ENCODE measurements at places on chromosomes 3 and 15.

- no peak for DNase-seq
Measured at GRCh38 chr3:74648107-74648506, 33.6 kb upstream of the CNTN3 start.

GRCh38 chr3:159850481-159850880 is 138.2 kb upstream of the IL12A start:
- DNase-seq = no peak

DNA sequence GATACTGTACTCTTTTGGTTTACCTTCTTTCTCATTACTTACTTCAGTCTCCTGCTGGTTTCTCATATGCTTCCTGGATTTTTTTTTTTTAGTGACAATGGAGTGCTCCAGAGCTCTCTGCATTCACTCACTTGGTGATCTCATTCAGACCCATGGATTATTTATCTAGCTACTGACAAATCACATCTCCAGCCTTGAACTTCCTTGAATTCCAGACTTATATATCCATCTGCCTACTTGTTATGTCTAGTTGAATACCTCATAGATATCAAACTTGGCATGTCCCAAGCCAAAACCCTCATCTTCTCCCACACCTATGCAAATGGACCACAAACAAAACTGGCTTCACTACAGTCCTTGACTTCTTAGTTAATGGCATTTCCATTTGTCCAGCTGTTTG is 234.7 kb upstream of the ZPLD1 start:
- no peak for DNase-seq

GRCh38 chr3:74611206-74611605 is 3.3 kb downstream of the CNTN3 start:
- DNase-seq = no peak

DNA sequence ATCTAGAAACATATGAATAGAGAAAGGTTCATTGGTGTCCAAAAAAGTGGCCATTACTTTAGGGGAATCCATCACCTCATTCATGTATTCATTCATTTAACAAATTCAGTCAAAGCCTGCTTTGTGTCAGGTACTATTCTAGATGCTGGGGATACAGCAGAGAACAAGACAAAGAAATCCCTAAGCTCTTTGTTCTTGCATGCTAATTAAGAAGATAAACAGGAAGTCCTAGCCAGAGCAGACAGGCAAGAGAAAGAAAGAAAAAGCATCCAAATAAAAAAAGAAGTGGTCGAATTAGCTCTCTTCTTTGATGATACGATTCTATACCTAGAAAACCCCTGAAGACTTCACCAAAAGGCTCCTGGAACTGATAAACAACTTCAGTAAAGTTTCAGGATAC is 12.4 kb upstream of the ZMAT3 start:
- no peak for DNase-seq

DNA sequence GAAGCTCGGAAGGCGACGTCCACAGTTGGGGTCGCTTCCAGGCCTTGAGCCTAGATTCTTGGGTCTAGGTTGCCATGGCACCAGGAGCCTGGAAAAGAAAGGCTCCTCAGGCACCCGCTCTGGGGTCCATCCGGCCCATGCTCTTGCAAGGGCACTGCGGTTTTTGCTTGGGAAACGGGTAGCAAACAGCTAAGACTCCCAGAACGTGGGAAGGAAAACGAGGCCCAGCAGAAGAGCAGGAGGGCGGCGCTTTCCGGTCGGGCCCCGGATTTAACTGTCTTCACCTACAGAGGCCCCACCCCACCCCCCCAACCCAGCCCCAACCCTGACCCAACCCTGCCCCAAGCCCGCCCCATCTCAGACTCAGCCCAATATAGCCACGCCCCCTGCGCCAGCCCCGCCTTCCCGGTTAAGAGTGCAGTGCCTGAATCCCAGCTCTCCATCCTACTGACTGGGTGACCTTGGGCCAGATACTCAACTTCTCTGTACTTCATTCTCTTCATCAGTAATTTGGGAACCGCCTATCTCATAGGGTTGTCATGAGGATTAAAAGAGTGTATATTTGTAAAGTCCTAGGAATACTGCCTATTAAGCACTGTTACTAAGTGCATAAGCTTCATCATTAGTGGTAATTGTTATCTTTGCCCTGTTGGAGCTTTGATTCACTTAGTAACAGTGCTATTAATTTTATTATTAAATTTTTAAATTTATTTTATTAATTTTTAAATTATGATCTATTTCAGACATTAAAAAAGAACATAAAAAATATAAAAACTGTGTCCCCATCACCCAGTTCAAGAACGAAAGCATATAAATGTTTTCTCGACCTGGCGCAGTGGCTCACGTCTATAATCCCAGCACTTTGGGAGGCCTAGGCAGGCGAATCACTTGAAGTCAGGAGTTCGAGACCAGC is 28.4 kb upstream of the SMAD6 start:
- DNase-seq = no peak

DNA sequence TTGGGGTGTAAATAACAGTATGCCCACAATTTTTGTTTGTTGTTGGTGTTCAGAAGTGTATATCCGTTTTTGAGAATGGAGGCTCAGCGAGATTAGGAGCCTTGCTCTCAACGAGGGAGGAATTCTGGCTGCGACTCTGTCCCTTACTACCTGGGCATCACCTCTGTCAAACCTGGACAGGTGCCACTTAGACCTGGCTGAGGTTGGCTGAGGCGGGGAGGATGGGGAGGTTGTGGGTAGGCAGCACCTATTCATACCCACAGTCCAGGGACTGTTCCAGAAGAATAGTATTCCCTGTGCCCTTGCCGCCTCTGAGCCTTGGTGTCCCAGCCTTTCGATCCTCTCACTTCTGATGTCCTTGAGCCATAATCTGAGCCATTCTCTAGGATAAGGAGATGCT is 99.9 kb downstream of the LINGO1 start:
- DNase-seq = no peak

DNA sequence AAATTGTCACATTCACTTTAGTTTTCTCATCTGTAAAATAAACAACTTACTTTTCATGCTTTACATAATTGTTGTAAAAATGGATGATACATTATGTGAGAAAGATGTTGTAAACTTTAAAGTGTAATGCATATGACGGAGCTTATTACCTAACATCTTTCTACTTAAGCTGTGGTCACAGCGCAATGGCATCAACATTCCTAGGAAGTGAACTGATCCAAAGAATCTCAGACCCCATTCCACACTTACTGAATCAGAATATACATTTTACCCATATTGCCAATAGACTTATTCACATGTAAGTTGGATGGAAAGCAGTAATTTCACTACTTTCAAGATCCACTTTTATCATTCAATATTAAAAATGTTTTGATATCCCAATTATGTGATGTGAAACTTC is 497.5 kb downstream of the FGF12 start:
- DNase-seq = no peak

GRCh38 chr3:68878322-68878721 is 54.0 kb downstream of the TAFA4 start:
- no peak for DNase-seq

GRCh38 chr15:58553365-58553918 is 121.7 kb downstream of the LIPC start:
- DNase-seq = no peak

GRCh38 chr3:158018462-158018861 is 87.8 kb downstream of the SHOX2 start:
- DNase-seq = no peak

DNA sequence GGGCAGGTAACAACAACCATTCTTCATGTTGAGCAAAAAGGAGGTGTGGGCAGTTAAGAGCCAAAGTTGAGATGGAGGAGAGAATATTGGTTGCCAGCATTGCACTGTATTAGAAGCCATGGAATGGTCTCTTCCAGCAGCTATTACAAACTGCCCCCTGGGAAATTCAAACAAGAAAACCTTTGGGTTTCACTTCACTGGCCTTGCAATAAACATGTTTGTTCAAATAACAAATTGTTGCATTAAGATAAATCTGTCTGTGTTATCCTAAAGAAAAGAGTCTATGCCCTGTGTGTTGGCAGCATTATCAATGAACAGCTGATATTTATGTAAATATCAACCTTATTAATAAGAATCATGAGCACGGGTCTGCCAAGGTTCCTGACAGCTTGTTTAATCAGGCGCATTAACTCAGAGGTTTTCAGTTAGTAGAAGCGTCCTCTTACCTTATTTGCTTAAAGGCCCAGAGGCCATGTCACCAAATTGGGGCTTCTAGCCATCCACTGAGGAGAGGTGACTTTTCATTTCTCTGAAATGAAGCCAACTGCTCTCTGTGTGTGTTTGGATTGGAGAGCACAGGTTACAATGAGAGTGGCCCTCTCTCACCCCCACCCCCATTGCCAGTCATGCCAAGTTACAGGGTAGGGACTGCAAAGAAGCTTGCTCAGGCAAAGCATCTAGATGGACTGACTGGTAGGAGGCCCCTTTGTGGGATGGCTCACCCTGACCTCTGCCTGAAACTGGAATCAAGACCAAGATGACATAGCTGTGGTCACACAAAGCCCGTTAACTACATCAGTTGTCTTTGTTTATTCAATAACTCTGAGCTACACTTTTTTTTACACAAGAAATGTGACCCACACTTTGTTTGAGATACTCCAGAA is 10.5 kb downstream of the FILIP1L start:
- no peak for DNase-seq

DNA sequence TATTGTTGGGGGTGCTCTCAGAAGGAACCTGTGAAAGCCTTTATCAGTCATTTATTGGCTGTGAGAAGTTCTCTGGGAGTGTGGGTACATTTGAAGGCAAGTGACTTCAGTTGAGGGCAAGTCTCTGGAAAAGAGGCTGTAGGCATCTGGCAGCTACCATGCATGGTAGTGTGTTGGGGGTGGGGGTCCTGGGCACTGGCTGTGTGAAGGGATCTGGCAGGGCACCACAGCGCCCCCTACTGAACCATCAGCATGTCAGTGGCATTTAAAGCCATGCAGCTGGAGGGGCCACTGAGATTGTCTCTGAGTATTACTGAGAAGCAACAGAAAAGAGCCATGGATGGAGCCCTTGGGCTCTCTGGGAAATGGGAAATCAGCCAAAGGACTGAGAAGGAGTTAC is 30.6 kb downstream of the CRTAP start:
- DNase-seq = no peak

DNA sequence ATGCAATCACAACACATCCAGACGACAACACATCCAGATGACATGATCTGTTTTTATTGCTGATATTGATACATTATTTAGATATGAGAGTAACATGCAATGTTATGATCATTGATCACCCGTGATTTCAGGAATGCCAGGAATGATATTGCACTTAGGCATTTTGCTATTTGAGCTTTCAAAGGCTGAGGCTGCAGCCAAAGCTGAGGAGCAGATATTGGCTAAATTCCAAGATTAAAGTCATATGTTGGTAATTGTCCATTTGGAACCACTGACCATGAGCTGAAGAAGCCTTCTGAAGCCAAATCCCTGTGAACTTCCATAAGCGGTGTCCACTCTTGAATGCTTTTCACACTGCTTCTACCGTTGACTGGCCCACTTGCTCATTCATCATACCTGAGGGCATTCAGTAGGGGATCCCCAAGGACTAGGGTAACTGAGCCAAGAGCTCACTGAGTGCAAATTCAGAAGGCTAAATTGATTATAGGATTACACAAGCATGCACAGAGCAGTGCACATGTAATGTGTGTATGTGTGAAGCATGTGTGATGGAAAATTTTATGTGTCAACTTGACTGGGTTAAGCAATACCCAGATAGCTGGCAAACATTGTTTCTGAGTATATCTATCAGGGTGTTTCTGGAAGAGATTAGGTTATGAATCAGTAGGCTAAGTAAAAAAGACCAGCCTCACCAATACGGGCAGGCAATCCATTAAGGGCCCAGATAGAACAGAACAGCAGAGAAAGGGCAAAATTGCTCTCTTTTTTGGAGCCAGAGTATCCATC is 92.1 kb upstream of the PLAAT1 start:
- no peak for DNase-seq

GRCh38 chr3:8482960-8483665 is 18.5 kb upstream of the LMCD1 start:
- no peak for DNase-seq

DNA sequence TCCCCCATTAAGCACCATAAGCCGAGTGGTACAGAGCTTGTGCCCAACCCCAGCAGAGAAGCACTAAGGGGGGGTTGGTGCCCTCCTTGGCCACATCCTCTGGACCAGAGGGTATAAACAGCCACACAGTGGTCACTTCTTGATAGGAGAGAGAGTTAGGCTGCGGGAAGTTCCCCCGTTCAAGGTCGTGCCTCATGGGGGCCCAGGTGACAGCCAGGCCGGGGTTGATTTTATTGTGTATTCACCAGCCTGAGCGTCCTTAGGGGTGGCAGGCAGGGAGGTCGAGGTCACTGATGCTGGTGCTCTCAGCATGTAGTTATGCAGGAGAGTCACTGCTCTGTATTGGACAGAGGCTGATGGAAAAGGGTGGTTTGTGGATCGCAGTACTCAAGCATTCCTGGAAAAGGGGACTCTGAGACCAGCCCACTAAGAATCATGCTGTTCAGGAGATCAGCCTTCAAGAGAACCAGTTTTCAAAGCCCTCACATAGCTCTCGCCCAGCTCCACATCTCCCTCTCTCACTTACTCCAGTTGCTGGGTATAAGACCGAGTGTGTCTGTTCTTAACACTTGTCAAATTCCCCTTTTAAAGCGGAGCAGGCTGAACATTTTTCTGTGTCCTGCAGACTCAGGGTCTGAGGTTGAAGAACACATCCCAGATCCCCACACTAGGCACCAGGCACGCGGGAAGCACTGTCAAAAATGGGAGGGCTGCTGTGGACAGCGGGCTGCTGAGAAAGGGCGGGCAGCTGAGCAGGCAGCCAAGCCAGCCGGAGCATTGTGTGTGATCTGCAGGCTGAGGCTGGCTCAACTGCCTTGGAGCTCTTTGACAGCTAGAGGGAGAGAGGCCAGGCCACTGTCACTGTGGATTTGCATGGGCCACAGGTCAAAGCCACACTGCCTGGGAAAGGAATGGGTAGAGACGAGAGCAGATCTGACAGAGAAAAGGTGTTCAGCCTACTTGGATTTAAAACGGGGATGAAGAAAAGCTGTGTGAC is 279.3 kb upstream of the LRRFIP2 start:
- no peak for DNase-seq

DNA sequence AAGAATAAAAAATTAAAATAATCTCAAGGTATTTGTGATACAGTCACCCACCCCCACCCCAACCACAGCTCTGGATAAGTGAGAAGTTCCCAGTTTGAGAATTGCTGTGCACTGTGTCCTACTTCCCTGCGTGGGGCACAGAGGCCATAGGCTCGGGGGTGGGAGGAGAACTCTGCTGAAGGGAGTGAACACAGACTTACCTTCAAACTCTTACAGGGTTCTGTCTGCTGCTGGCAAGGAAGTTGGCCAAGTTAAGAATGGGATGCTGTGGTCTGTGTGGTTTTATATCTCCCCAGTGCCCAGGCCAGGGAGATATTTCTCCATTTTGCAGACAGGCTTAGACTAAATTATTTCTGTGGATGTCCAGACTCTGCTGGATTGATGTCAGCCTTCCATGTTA is 37.6 kb downstream of the SPTSSB start:
- DNase-seq = no peak

DNA sequence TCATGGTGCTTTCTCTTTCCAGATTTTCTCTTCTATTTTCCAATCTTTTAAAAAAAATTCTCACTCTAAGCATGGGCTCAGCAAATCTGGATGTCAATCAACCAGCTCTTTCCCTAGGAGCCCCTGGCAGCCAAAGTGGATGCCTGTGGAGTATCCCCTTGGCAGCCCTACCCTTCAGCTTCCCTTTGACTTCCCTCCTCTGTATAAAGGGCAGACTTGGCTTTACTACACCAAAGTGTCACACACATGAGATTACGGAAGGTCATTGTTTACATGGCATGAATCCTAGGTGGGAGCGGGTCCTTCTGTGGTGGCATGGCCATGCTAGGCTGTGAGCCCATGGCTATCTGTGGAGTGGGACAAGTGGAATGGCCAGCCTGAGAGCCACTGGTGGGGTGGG is 379.9 kb downstream of the GABRB3 start:
- no peak for DNase-seq

Measured in T-helper 2 cell (primary cell).